Putamen (tissue), 1 donor: ENCODE measurements at places on chromosomes 3 and 15.

DNA sequence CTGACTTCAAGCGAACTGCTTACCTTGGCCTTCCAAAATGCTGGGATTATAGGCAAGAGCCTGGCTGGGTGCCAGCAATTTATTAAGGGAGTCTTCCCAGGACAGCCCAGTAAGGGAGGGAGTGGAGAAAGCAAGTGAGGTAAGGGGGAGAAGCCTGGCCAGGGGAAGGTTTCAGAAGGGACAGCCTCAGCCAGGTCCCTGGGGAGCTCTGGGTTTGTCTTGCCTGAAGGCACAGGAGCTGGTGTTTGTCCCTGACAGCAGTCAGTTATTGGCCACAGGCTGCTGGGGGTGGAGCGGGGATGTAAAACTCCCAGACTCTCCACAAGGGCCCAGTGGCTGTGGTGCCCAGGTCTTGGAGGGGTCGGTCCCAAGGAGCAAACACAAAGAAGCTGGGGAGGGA is 33.0 kb upstream of the CDCP1 start:
- no peak for DNase-seq

DNA sequence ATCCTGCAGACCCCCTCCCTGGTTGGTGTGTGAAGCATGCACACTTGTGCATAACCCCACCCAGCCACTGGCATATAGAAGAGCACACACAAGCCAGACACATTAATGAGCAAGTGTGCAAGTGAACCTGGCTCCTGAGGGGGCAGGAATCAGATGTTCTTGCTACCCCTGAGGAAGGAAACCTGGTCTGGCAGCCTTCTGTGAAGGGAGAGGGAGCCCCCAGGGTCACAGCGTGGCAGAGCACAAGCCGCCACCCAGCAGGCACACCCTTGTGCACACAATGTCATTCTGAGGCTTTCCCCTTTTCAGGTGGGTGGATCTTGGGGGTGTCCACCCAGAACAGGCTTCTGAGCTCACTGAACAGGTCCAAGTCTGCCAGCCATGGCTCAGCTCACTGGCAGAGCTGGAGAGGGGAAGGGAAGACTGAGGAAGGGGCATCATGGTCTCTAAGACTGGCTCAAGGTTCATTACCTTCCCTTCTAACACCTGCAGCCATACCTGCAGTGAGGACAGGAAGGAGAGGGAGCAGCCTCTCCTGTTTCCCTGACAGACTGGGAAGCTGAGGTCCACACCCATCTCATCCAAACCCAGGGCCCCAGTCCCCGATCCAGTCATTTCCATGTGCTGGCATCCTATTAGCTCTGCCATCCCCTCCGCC is 31.6 kb upstream of the SEMA3F start:
- no peak for DNase-seq

DNA sequence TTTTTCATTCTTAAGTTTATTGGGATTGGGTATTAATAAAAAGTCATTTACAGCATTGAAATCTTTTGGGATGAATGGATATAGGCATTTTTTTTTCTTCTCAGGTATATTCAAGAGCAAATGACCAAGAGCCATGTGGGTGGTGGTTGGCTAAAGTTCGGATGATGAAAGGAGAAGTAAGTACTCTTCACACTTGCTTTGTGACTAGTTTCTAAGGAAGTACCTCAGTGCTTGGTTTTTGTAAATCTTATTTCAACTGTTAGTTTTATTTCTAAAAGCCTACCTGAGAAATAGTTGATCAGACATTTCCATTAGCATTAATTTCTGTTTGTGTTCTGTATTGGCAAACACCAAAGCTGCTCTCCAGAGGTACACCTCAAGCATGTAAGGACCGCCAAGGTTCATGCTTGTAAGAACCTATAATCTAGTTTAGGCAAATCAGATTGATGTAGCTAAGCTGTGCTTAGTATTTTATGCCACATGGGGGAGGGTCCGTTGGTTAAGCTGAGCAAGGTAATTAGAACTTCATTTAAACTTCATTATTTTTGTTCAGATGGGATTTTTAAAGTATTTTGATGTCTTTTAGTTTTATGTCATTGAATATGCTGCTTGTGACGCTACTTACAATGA is 35.4 kb downstream of the FXR1 start:
- no peak for DNase-seq

DNA sequence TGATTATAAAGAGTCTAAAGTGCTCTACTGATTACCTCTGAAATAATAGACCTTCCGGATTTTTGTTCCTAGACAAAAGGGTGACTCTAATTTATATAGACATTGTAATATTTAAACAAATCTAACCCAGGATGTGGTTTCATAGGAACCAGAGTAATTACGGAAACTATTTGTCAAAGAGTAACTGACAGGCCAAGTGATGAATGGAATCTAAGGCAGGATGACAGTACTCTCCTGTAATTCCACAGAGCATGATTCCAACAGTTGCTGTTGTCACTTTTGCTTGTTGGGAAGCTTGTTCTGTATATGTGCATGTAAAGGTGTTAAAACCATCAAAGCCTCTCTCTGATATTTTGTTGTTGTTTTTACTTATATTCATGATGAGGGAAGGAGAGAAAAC is 1141.0 kb downstream of the IGSF11 start:
- no peak for DNase-seq

- DNase-seq: no peak
These were observed 8.7 kb downstream of the CYP1A1 start for GRCh38 chr15:74716651-74717050.

- DNase-seq: no peak
These were observed 15.6 kb downstream of the CPA3 start for GRCh38 chr3:148880681-148881080.
